ENCODE measurements at places on chromosomes 2 and 18.

GRCh38 chr2:163812926-163813520 is 77.2 kb upstream of the FIGN start:
- DNase-seq, result no peak

GRCh38 chr2:12455661-12456060 is 261.1 kb upstream of the TRIB2 start:
- DNase-seq, result peak; percentile 23

DNA sequence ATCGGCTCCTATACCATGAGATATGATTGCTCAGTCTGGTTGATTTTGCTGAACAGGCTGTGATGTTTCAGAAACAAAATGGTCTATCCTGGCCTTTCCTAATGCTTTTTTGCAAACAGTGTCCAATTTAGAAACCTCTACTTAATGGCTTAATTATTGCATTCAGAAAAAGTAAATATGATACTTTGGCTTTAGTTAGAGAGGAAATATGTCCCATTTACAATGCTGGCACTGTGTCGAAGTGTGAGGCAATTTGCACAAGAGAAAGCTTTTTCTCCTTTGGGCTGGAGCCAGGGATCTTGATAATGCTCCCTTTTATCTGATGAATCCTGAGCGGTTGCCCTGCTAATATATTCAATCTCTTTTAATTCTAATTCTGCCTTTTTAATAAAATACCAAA is 418.9 kb downstream of the EPHA4 start:
- no peak for DNase-seq

DNA sequence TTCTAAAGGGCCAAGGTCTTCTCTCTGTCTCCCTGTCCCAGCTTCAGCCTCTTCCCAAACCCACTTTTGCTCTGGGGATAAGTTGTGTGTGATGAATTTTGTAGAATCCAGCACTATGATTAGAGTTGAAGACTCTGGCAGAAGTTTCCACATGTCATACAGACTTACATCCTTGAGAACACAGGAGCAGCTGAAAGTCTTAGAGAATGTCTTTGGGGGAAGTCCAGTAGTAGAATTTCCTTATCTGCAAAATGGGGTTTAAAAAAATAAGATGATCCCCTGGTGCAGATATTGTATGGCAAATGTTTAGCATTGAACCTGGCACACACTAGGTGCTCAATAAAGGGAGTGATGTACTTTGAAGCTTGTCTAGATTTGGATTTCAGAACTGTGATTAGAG is 65.2 kb downstream of the TMEM247 start:
- DNase-seq, result no peak

DNA sequence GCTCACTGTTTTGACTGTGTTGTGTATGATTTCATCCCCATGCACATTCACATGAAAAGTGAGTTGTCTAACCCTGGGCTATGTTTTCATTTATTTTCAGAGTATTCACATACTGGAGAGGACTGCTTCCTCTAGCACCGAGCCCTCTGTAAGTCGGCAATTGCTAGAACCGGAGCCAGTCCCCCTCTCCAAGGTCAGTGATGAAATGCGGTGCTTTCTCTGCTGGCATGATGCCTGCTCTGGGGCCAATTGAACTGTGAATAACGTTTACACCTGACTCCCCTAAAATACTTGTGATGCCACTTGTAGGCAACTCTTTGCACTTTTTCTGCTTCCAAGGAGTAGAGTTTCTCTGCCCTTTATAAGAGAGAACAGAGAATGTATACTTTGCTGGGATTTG is 126.9 kb downstream of the PRKRA start:
- DNase-seq, result no peak

- no peak for DNase-seq
Measured at GRCh38 chr2:3209258-3209657, 168.4 kb downstream of the EIPR1 start.
